ENCODE measurements at places on chromosomes 16 and 17.

GRCh38 chr17:55585629-55586028, 74.4 kb upstream of the SMIM36 start:
- DNase-seq: no peak

DNA sequence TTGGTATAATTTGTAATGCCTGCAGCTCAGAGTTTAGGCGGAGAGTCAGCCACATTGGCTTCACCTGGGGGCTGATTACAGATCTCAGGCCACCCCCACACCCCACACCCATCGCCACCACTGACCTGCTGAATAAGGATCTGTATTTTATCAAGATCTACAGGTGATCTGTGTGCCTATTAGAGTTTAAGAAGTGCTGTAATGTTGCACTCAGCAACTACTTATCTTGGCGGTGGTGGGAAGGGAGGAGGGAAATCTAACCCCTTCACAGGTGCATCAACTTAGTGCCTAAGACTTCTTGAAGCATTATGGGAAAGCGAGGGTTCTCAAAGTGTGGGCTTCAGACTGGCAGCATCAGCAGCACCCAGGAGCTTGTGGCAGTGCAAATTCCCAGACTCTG, 17.5 kb upstream of the KRT20 start:
- no peak for DNase-seq

DNA sequence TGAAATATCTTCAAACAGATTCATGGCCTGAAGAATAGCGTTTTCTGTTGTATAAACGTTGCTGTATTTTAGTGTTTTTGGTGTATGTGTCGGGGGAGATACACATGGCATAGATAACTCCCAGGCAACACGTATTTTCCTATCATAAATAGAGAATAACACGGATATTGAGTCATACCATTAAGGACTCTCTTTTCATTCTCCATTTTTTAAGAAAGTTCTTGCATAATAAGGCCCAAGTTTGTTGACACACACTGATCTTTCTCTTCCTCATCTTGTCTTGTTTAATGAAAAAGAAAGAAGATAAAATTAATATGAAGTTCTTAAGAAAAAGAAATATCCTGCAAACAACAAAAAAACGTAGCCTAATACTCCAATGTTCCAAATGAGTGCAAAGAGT, 13.4 kb downstream of the ABCA8 start:
- no peak for DNase-seq

DNA sequence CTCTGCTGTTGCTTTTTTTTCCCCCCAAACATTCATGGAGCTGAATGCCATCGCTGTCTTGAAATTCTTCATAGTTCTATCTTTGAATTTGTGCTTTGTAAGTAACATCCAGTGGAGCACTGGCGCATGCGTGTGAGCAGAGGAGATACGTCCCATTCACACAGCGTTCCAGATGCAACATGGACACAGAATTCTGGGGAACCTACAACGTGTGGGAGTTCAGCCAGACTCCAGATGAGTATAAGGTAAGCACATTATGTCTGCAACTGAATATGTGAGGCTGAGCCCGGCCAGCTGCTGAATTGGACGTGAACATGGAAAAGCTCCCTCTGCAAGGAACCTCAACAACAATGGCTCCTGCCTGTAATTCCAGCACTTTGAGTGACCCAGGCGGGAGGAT, 4.3 kb upstream of the ATP1B2 start:
- DNase-seq: no peak

- DNase-seq: peak; percentile 91
Observed at GRCh38 chr16:75647492-75648264, at the start of the genes KARS1 and TERF2IP. KARS1 (minus strand) TSS chr16:75647665; CDS start chr16:75647639, 26 bp downstream. TERF2IP (plus strand) TSS chr16:75647773; CDS start chr16:75647883, 110 bp downstream.

DNA sequence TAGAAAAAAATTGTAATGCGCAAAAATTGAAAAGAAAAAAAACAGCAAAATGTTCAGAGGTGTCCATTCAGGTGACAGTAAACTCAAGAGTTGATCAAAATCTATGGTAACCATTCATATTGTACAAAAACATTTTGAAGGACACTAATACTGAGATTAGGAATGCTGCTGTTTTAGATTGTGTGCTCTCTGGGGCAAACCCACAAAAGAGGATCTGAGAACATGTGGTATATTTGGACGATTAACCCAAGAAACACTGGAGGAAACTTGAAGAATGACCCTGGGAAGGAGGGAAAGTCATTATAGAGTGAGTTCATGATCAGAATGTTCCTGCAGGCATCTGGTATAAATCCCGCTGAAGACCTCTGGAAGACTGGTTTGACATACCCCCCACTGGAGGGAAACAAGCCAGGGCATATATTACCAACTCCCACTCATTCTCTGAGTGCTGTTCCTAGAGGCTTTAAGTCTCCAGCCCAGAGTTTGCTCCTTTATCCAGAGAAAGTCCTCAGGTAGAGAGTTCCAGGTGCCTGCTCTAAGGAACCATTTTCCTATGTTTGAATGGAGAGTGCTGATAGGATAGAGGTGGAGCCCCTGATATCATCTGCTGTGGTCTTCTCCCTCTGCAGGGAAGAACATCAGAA, 1.2 kb downstream of the KRTAP4-2 start:
- no peak for DNase-seq

GRCh38 chr17:46814446-46814845, 4.0 kb downstream of the WNT3 start:
- DNase-seq: no peak

- DNase-seq: no peak
Observed at GRCh38 chr16:50670476-50670875, 10.6 kb downstream of the SNX20 start.

DNA sequence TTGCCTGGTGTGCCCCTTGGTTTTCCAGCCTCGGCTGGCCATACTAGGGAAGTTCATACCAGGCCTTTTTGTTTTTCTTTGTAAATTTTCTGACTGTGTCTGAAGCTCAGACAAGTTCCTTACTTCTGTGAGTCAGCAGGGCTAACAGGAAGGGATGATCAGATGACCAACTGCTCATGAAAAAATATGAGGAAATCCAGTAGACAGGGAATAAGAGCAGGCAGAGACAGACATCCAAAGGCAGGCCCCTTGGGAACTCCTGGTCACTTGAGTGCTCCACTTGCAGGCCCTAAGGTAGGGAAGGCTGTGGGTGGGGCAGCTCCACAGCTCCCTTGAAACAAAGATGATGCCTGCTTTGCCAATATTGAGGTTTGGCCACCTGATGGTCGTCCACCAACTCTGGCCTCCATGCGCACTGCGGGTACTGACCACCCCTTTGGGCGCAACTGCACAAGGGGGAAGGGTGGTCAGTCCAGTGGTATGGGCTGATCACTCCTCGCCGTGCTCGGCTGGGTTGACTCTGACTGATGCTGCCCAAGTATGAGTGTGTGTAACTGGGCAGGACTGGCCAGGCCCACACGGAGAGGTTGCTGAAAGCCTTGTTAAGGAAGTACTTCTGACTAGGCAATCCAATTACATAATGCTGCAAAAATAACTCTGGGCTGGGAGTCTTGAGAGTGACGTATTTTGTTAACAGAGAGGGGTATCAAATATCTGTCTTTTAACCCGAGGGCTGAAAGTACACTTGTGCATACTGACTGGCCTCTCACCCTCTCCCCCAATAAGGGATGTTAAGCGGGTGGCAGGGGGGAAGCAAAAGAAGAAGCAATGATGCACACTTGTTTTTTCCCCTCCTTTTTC, 20.8 kb upstream of the ZFHX3 start:
- peak; percentile 87 for DNase-seq

DNA sequence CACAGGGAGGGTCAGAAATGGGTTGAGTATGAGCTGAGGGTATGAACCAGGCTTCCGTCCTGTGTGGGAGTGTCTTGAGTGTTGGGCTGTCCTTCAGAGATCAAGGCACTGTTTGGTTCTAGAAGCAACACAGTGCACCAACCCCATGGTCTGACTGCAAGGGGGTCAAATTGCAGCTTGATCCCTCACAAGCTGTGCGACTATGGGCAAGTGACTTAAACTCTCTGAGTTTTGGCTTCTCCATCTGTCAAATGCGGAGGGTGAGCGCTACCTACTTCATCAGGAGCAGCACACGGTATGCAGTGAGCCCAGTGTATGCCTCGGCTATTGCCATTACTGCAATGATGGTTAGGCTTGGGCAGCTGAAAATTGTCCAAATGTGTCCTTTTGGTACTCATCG, 21.0 kb downstream of the SEC14L5 start:
- DNase-seq: no peak

DNA sequence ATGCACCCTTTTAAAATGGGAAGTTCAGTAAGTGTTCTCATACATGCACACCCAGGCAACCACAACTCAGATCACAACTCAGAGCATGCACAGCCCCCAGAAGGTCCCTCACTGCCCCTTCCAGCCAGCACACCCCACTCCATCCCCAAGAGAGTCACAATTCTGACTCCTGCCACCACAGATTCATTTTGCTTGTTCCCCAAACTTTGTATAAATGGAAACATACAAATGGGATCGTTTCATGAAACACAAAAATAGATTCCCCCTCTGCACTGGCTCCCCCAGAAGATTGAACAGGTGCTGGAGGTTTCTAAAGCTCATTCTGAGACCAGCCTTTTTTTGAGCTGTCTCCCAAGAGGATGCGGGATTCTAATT, 3.3 kb upstream of the TNFRSF13B start:
- no peak for DNase-seq

DNA sequence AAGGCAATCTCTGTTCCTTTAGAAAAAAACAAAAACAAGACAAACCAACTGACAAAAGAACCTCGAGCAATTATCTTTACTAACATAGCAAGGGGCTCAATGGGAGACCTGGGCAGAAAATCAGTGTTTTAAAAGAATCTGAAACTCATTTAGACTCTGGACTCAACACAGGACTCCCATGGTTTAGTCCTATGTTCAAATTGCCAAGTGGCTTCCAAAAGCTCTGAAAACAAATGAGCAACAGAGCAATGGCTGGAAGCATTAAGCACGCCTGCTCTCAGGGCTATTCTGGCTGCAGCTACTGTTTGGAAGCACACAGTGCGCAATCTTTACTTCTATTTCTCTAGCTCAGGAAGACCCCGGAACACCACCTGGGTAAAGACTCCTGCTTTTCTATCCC, 162.0 kb downstream of the AATF start:
- no peak for DNase-seq

DNA sequence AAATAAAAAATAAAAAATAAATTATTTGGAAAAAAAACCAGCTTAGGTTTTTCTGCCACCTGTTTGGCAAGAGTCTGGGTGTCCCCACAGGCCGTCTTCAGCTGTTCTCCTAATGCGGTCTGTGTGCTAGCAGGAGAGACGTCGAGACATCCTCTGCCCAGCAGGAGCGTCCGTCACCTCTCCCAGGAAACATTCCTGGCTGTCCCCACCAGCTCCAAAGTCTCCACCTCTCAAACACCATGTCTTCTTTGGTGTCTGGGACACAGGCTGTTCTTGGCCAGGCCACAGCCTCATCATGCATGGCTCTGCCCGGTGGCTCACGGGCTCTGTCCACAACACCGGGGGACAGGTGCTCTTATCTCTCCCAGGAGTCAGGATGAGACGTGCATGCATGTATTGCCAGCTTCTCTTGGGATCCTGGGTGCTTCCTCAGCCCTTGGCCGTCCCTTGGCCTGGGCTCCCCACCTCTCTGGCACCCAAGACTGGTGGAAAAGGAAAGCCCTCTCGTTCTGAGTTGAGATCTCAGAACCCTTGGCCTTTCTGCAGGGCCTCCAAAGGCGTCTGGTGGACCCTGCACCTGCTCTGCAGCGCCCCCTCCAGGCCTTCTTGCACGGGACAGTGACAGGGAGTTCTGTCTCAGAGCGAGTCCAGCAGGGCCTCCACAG, 84.9 kb upstream of the CBX4 start:
- DNase-seq: no peak

DNA sequence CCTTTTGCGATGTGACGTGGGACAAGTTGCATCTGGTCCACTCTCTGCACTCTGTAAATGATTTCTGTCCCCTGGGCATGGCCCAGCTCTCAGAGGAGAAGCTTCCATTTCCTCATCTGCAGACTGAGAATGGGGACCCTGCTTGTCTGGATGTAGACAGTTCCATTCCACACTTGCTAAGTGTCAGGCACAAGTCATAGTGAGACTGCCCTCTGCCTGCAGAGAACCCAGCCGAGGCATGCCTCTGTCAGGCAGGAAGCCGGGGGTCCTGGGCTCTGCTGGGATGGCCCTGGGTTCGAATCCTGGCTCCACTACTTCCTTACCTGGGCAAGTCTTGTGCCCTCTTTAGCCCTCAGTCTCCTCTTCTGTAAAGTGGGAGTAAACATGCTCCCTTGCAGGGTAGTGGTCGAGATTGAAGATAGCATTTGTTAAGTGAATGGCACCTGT, 4.1 kb downstream of the MAP2K3 start:
- DNase-seq: no peak

DNA sequence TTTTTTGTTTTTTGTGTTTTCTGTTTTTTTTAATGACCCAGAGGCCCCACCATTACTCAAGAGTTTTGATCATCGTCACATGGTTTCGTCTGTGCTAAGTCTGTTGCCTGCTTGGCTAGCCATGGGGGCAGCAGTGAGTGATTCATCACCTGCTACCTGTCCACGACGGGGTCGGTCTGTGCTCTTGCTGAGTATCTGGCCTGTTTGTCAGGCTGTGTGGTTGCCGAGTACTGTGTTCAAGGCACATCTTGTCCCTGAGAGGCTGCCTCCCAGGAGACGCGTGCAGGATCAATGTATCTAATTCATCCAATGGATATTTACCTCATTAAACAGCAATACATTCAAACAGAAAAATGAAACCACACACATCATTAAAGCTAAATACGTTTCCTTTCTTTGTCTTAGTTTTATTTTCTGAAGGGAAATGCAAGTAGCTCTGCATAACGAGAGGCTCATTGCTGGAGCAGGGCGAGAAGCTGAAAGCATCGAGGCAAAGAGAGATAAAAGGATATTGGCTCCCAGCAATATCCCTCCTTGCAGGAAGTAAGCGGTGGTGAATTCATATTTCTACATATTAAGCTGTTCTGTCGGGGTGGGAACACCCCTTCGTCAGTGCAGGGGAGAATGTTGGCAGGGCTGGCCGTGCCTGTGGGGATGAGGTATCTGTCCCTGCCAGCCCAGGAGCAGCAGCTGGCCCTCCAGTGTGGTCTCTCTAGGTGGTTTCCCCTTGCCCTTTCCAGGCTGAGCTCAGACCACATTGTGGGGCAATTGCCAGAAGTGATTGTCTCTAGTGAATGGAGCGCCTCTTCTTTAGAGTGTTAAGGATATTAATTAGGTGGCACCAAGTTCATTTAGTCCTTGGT, 166.2 kb upstream of the ASIC2 start:
- DNase-seq: no peak

DNA sequence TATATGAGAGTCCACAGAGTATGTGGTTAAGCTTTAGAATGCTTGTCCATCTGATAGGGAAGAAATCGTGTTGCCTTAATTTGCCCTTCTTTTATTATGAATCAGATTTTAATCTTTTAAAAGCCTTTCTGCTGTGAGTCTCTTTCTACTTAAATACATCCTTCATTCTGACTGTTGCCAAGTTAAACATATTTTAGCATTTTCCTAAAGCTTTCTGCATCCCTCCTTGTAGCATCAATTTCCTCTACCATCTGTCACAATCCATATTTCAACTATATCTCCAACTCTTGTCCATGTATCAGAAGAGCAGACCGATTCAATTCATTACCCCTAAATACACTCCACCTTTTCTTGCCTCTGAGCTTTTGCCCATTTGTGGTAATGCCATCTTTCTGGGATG, 20.5 kb upstream of the FA2H start:
- DNase-seq: no peak
